Chondrocyte (in vitro differentiated cells): ENCODE measurements at places on chromosomes 11 and 22. TPM values are rescaled to one million over a fixed set of nuclear protein-coding genes. Genes with fewer than 3 reads are reported as not detected.

The MPPED2 gene
- total RNA-seq = not detected in 3 replicates

The BIRC3 gene
- 0.27 to 0.72 TPM (median 0.40 TPM) in 3 replicates for total RNA-seq

The CYB5R2 gene
- total RNA-seq = 7.0 to 12.7 TPM (median 12.6 TPM) in 3 replicates

The C11orf21 gene
- total RNA-seq = not detected in 3 replicates

The OR52E8 gene
- total RNA-seq = not detected in 3 replicates

The MS4A6E gene
- not detected in 3 replicates for total RNA-seq

The ST14 gene
- 0.10 TPM in 2 of 3 replicates, not detected in the other for total RNA-seq

The UPK3A gene
- total RNA-seq = not detected in 3 replicates

The CXCR5 gene
- 0.07 to 0.27 TPM in 2 of 3 replicates, not detected in the other for total RNA-seq

The TMA7B gene
- total RNA-seq = not detected in 3 replicates

The OPCML gene
- 0.73 to 3.3 TPM (median 2.7 TPM) in 3 replicates for total RNA-seq

The DGCR6 gene
- 5.1 to 7.1 TPM (median 5.4 TPM) in 3 replicates for total RNA-seq

- DNase-seq = no peak
These were observed 76.3 kb downstream of the FAM168A start for GRCh38 chr11:73521621-73522020.

GRCh38 chr11:88414385-88414861 lies 76.9 kb upstream of the CTSC start:
- no peak for DNase-seq

- no peak for DNase-seq
These were observed 417.8 kb downstream of the MIAT start for GRCh38 chr22:27075028-27075678.

DNA sequence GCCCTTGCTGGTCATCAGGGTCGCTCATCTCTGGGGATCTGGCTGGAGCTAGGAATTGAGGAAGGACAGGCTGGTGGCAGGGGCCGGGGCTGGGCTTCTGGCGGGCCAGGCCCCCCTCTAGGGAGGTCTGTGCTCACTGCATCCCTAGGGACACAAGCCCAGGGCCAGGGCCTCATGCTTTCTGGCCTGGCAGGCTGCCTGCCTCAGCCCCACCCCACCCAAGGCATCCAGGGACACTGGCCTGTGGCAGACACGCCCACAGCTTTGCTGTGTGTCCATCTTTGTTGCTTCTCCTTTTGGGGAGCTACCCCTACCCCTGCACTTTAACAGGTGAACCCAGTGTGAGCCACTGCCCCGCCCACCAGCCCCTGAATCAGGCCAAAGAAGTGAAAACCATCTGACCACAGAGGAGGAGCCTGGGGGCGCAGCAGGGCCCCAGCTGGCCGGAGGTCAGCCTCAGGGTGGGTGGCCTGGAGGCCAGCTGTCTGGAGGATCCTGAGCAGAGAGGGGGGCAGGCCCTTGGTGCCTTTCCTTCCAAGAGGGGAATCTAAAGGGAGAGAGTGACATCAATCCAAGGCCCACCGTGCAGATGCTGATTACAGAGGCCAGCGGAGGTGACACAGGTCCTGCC lies 26.8 kb upstream of the CELSR1 start:
- peak; percentile 43 for DNase-seq

GRCh38 chr11:45887587-45887986 lies 2.1 kb downstream of the MAPK8IP1 start:
- DNase-seq = no peak

DNA sequence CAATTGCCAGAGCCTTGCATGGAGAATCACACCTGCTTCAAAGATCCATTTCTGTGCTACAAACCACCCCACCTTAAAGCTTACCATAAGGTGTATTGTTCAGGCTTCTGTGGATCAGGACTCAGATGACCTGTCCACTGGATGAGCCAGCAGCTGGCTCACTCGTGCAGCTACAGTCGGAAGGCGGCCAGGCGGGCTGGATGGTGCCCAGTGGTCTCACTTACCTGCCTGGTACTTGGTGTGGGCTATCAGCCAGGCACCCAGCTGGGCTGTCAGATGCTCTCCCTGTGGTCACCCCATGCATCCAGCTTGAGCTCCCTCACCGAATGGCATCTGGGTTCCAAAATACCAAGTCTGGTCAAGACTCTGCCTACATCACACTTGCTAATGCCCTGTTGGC lies 10.9 kb upstream of the APOBEC3B start:
- peak; percentile 79 for DNase-seq

DNA sequence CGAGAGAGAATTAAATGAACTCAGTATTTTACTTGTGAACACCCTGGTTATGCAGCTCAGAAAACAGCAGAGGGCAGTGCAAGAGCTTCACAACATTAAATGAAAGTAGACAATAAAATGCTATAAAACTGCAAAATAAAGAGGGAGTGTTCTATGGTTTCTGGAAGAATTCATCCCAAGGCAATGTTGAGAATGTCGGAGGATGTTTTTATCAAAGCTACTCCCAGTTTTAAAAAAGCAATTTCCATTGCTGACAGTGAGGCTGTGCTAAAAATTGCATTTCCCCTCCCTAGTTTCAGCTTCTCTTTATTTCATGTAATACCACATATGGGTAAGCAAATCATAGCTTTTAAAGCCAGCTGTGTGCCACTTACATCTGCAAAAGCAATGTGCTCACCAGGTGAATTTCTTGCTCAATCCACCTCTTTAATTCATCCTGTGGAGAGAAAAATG lies 296.8 kb downstream of the RAB38 start:
- no peak for DNase-seq

DNA sequence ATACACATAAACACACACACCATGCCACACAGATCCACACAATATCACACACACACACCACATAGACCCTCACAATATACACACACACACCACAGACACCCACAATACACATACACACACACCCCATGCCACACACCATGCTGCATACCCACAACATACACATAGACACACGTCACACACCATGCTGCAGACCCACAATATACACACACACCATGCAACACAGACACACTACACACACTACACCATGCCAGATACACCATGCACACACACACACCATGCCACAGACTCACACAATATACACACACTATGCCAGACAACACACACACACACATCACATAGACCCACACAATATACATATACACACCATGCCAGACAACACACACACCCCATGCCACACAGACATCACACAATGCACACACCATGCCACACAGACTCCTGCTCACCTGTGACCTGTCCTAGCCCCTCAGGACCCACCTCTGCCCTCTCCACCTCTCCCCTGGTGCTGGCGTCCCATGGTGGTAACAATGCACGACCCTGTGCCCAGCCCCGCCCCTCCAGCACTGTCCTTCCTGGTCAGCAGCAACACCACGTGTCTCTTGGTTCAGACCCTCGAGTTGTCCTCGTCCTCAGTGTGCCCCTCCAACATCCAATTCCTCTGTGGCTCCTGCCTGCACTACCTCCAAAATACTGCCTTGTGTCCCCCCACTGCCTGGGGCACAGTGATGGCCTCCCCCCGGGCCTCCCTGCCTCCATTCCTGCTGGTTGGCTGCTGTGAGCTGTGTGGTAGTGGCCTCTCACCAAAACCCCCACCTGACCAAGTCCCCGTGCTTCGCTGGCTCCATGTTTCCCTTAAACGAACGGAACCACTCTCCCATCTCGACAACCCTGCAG lies 23.7 kb upstream of the RFPL3 start:
- DNase-seq = peak; percentile 74

DNA sequence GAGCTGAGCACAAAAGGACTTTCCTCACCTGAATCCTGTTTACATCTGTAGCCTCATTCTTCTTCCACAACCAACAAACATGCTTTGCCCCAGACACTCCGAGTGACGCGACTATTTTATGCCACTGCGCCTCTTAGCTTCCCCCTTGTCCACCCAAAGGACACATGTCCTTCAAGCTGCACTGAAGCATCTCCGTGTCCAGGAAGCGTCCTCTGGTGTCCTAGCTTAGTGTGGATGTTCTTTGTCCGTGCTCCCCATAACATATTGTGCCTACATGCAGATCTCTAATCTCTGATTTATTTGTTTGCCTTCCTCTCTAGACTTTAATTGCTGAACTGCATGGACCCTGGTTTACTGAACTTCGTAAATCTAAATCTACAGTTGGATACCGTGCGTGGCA lies 20.1 kb upstream of the CECR2 start:
- DNase-seq = no peak

DNA sequence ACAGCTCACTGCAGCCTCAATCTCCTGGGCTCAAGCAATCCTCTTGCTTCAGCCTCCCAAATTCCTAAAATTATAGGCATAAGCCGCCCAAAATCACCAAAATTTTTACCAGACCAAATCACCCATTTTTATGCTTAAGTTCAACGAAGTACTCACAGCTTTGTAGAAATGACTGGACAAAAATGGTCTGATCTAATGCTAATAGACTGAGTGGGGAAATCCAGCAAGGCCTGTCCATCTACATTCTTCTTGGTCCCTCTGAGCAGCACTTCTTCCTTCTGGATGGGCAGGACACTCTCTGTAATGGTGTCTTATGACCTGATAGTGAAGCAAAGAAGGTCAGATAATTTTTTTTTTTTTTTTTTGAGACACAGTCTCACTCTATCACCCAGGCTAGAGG lies 18.7 kb upstream of the OR6X1 start:
- DNase-seq = no peak
